ENCODE measurements at places on chromosomes 16 and 17. TPM values are rescaled to one million over a fixed set of nuclear protein-coding genes. Genes with fewer than 3 reads are reported as not detected.
A peak's percentile ranks its signal among the peaks of the same experiment; 100 is the strongest.

GRCh38 chr17:76276461-76277299 lies 11.5 kb downstream of the UBALD2 start:
- no peak for ATAC-seq

CDT1 gene
- total RNA-seq: not detected

PRPSAP1 gene
- total RNA-seq: 44.7 TPM

DNA sequence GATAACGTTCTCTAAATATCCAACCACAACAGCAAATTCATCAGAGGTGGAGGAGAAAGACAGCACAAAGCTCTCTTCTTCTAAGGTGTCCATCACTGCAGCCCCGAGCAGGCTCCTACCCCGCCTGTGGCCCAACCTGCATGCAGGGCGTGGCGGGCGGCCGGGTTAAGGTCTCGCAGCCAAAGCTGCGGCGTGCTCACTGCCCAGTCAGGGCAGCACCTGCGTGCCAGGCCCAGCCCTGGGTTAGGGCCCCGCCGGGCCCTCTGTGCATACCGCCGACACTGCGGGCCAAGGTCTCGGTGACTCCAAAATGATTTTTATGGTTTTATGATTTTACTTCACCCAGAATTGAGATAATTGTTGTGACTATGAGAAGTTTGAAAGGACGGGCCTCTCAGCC lies 57.8 kb downstream of the FOXK2 start:
- ATAC-seq: no peak

DNA sequence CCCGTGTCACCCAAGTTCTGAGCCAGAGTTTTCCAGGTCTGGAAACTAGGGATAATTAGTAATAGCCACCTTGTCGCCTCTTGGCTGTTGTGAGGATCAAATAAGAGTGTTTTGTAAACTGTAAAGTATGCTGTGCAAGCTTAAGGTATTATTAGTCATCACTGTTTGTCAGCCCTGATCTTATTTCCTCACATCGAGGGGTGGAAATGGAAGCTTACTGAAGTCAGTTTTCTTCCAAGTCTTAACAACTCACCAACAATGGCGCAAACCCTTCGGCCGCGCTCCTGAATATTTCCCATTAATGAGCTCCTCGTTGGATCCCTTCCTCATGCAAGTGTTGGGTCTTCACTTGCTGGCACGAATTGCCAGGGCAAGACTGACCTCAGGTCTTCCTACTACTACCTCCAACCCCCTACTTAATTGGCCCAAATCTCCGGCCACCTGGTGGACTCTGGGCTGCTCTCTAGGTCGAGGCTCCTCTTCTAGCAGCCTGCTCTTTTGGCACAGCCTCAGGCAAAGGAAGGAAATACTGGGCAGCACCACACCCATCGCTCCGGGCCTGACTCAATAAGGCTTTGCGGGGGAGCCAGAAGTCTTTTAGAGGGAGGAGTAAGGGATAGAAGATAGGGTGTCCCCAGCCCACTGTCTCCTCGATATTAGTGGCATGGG lies 885 bp upstream of the SLC35B1 start:
- peak; percentile 1 for ATAC-seq

DPEP3 gene
- total RNA-seq: 1.4 TPM

GRCh38 chr16:19690196-19690595 lies 27.8 kb downstream of the KNOP1 start:
- ATAC-seq: peak; percentile 48

AOC3 gene
- 196 TPM for total RNA-seq

EFCAB13 gene
- 14.5 TPM for total RNA-seq

- ATAC-seq: no peak
These were observed 165.8 kb upstream of the ZNF267 start for GRCh38 chr16:31707743-31708335.

VTN gene
- total RNA-seq: 0.47 TPM

GRCh38 chr16:55282441-55282840 lies 41.6 kb upstream of the IRX6 start:
- no peak for ATAC-seq

GP1BA gene
- total RNA-seq: not detected

DNA sequence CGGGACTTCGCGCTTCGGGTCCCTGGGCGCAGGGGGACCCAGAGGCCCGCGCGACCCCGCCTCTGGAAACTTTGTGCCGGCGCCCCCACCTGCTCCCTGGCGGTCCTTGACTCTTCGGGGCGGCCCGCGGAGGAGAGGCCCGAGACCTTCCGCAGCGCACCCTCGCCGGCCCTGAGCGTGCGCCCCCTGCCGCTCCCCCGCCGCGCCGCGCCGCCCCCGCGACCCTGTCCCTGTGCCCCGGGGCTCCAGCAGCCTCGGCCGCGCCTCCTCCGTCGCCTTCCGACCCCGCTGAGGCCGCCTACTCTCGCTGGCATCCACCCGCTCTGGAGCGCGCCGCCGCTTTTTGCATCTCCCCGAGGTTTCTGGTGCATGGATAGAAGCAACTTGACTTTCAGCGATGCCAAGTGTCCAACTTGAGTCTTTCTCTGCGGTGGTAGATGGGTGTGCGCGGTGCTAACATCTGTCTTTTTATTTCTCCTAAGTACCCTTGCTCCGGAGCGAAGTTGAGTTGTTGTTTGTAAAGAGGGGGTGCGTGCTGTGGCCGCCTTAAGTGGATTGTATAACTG lies 414 bp downstream of the DUSP14 start:
- peak; percentile 40 for ATAC-seq

GRCh38 chr16:29820730-29821642 lies 724 bp downstream of the MVP start:
- ATAC-seq: no peak

DNA sequence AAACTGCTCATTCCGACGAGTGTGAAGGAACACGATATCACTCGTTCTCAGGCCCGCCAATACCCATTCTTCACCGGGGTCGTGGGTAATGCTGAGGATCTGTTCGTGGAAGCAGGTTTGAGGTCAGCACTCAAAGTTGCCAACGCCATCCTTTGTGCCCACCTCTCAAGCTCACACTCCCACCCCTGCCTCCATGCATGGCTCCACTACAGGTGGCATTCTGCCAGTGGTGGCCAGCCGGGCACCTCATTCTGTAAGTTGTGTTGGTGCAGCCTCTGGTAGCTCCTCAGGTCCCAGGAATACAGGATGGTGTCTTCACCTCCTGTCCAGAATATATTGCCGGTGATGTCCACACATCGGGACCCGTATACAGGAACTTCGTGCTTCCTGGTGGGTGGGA lies 10.7 kb downstream of the TLE7 start:
- no peak for ATAC-seq

GRCh38 chr16:67539691-67540635 lies 11.3 kb downstream of the RIPOR1 start:
- no peak for ATAC-seq

DNA sequence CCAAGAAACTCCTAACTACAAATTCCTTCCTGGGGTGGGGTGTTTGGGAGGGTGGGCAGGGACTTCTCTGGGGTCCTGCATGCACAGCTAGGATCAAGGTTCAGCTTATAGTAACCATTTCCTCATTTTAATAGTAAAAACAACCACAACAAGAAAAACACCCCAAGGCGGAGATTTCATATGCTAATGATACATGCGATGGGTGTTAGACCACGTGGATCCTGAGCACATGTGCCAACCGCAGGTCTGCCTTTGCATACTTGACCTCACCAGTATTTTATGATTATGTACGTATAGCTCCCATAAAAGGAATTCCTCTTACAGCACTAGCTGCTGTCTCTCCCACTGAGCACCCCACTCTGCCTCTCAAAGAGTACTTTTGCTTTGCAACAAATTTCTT lies 1.9 kb downstream of the KRTAP4-11 start:
- ATAC-seq: no peak

DNA sequence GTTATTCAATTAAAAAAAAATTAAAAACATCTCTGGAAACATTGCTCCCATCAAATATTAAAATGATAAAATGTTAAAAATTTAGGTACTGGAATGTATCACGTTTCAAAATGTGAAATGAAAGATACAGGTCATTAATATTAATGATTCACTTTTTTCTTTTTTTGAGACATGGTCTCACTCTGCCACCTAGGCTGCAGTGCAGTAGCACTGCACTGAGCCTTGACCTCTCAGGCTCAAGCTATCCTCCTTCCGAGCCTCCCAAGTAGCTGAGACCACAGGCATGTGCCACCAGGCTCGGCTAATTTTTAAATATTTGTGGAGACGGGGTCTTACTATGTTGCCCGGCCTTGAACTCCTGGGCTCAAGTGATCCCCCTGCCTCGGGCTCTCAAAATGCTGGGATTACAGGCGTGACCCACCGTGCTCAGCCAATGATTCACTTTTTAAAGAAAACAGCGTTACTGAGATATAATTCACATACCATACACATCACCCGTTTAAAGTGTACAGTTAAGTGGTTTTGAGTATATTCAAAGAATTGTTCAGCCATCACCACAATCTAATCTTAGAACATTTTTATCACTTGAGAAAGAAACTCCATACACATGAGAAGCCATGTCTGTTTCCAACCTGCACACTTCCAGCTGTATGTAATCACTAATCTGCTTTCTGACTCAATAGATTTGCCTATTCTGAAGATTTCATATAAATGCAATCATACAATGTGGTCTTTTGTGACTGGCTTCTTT lies 19.1 kb upstream of the NETO2 start:
- ATAC-seq: no peak

Data from gastroesophageal sphincter (tissue), 4 donors.